HCEC 1CT (cell line): ENCODE measurements at places on chromosomes 6 and 20.

DNA sequence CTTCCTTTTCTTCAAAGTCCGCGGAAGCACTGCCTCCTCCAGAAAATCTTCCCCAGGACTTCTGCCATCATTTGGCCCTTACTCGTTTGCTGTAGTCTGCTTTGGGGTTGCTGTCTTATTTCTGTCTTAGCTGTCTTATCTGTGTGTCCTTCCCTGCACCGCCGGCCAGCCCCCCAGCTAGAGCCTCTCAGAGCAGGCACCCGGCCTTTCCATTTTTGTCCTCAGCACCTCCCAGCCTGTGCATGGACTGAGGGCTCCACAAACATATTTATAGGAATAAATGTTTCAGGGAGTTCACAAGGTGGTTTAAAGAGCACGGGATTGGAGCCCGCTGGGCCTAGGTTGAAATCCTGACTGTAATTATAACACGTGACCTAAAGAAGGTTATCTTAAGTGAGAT, 8.1 kb downstream of the GLP1R start:
- no peak for DNase-seq

DNA sequence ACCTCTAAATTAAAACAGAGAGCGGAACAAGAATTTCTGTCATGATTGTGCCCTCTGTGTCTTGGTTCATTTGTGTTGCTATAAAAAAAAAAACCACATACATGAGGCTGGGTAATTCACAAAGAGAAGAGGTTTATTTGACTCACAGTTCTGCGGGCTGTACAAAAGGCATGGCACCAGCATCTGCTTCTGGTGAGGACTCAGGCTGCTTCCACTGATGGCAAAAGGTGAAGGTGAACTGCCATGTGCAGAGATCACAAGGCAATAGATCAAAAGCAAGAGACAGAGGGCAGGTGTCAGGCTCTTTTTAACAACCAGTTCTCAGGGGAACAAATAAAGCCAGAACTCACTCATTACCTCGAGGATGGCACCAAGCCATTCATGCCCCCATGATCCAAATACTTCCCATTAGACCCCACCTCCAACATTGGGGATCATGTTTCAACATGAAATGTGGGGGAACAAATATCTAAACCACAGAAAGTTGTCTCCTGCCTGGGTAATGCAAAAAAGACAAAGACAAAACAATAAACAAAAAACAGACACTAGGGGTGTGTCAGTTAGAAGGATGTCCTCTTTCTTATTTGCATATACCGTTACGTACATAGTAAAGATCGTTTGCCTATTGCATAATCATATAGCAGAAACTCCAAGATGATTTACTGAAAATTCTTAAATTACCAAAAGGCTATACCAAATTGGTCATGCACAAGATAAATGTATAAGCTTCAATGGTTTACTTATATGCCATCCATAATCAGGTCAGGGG, 17.0 kb downstream of the SERPINB9 start:
- no peak for DNase-seq

- DNase-seq = peak; percentile 56
Observed at GRCh38 chr6:10429638-10430427, 15.0 kb upstream of the TFAP2A start.

DNA sequence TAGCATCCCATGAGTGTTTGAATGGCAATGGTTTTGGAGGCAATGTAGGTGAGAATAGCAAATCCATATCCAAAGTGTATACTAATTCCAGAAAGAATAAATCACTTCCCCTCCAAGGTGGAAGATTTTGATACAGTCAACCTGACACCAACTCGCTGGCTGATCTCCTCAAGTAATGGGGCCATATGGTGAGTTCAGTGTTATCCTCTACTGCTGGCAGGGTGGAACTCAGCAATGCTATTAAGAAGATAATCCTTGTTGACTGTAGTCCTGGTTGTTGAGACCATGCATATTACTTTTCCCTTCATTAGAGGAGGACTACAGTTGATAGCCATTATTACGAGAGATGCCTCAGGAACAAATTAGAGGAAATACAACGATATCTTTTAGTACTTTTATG, 17.8 kb upstream of the HLA-DQB1 start:
- DNase-seq = no peak

DNA sequence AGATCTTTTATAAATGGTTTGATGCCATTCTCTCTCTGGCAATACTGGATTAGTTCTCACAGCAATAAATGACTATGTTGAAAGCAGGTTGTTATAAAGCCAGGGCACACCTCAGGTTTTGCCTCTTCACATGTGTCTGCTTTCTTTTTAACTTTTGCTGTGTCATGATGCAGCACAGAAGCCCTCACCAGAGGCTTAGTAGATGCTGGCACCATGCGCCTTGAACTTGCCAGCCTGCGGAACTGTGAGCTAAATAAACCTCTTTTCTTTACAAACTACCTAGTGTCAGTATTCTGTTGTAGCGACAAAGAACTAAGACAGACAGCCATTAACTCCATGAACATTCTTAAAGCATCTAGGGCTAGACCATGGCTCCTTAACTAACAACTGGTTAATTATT, 15.3 kb upstream of the GPR63 start:
- DNase-seq = no peak

GRCh38 chr6:11320914-11321597, 88.6 kb upstream of the NEDD9 start:
- no peak for DNase-seq

GRCh38 chr6:64733433-64733832, 973.6 kb downstream of the EYS start:
- DNase-seq = no peak

DNA sequence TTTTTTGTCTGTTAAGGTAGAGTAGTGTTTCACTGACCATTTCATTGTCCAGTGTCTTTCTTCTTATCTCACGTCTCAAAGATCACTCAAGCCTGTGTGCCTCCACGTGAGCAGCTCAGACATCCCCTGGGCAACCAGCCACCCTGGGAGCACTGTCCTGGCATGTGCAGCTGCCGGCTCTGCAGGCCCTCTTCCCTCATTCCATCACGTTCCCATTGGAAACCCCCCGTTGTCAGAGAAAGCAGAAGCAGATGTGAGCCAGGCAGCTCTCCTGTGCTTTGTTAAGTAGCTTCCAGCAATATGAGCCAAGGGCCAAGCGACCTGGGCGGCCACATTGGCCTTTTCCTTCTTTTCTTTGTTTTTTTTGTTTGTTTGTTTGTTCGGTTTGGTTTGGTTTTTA, 233.2 kb upstream of the SYNDIG1 start:
- DNase-seq = no peak

DNA sequence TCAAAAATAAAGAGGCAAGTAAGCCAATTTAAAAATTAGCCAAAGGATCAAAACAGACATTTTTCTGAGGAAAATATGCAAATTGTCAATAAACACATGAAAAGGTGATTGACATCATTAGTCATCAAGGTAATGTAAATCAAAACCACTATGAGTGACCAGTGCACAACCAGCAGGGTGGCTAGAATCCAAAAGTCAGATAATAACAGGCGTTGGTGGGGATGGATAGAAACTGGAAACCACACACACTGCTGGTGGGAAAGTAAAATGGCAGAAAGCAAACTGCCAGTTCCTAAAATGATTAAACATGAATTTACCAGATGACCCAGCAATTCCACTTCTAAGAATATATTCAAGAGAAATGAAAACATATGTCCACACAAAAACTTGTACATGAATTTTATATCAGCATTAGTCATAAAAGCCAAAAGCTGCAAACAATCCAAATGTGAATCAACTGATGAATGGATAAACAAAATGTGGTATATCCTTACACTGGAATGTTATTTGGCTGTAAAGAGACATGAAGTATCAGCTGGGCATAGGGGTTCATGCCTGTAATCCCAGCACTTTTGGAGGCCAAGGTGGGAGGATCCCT, 74.8 kb upstream of the MBOAT1 start:
- DNase-seq = peak; percentile 83

DNA sequence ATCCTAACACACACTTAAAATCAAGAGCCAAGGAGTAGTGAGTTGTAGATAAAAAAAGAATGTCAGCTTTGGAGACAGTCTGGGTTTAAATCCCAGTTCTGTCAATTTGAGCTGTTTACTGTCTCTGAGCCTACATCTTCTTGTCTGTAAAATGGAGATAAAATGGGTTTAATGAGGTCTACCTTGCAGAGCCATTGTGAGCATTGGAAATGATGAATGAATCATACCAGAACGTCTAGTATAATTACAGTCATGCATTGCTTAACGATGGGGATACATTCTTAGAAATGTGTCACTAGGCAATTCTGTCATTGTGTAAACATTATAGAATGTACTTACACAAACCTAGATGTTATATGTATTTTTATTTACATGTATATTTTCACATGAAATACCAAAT, 17.6 kb upstream of the SGK2 start:
- DNase-seq = peak; percentile 68

GRCh38 chr20:25073544-25073943, 8.4 kb downstream of the VSX1 start:
- no peak for DNase-seq

DNA sequence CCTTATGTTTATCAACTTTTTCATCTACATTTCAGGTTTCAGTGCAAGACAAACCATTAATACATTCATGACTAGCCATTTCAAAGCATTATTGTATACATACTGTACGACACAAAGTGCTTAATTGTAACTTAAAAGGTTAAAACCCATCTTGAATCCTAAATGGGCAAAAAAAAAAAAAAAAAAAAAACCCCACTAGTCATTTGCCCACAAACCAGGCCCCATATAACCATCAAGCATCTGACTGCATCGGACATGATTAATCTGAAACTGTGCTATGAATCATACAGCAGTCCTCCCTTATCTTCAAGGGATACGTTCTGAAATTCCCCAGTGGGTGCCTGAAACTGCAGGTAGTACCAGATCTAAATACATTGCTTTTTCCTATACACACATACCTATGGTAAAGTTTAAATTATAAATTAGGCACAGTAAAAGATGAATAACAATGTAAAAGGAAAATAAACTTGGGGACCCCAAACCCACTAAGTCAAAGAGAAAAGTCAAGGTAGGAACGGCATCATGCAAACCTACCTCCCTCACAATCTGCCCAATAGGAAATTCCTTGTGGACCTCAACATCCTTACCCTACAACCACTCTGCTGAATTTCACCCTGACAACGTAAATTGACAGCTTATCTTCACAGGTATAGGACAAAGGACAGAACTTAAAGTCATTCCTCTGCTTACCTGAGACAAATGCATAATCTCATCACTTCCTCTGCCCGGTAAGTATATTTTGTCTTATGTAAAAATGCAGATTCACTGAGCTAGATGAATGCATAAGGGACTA, 14.3 kb downstream of the B4GALT5 start:
- DNase-seq = peak; percentile 78

DNA sequence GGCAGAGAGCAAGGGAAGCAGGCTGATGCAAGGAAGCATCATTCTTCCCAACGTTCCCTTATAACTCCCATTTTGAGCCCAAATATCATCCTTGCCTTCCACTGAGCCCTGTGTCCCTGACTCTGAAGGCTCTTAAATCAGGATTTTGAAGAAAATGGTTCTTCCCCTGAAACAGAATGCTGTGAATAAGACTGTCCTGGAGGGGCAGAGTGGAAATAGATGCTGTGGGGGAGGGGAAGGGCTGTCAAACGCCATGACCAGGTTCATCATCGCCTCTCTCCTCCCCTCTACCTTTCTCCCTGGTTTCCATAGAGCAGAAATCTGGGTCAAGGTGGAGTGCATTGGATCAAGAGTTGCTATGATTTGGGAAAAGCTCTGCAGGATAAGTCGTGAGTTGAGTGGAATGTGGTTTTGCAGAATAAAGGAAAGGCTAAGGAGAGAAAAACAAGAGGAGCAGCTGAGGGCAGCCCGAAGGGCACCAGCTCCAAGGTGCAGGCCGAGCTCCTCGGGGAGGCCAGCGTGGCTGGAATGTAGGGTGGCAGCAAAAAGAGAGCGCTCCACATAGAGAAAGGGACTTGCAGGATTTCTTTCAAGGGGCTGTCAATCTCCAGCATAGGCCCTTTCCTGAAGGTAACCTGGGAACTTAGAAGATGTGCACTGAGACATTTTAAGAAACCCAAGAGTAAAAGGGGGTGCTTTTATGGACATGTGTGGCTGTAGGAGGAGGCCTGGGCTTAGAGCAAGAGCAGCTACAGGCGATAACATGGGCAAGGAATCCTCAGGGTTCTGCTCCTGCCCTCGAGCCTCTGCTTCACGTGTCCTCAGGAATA, 120.8 kb upstream of the CDYL start:
- DNase-seq = no peak

DNA sequence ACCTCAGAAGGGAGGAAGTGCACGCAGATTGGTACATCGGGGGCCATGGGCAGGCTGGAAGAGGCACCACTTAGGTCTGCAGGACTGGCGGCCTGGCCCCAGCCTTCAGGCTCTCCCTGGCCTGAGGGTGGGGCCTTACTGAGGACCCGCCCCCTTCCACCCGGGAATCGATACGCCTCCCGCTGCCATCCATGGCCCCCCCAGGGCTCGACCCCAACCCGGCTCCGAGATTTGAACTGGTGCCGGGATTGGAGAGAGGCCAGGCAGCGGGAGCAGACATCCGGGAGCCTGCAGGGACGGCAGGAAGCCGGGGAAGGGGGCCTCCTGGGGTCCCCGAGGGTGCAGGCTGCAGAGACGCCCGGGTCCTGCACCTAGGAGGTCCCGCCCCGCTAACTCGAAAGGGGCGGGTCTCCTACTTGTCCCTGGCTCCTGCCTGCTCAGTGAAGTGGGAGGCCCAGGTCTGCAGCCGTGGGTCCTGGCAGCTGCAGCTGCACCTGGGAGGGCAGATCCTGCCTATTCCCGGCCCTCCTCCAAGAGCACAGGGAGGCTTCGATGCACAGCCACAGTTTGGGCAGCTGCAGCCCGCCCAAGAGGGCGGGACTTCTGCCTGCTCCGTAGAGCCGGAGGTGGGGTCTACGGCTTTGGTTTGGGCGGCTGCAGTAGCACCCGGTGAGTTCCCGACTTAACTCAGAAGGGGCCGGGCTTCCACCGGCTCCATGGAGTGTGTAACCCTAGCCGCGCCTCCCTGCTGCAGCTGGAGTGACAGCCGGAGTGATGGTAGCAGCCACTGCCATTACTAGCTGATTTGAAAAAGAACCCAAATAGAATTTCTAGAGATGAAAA, 35.2 kb upstream of the TBC1D22B start:
- DNase-seq = peak; percentile 79

DNA sequence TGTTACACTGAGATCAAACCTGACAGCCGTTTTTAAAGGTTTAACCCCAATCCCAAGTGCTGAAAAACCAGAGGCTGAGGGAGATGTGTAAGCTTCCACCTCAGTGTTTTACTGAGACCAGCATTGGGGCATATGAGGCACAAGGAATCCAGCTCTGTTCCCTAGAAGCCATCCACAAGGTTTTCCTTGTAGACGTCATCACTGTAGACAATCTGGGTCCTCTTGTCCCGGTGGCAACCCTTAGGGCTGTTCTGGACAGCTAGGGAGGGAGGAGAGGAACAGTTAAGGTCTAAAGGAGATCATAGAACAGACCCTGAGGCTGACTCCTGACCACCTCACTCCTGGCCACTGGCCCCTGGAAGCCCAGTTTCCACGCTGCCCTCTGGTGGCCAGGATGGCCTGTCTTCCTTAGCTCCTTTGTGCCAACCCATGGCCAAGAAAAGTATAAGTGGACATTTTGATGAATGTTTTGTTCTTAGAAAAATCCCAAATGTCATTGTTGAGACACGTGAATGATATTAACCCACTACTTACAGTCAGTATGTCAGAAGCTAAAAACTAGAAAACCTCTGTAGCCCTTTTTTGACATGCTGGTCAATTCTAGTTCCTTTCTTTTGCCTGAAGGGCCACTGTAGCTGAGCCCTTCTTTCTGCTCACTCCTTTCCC, 6.4 kb downstream of the CFB start:
- peak; percentile 57 for DNase-seq

GRCh38 chr6:117267766-117268534, 2.6 kb downstream of the VGLL2 start:
- DNase-seq = no peak
